Amniotic stem cell (primary cell): ENCODE measurements at places on chromosomes 2 and 18.

- DNase-seq = no peak
Measured at GRCh38 chr2:72992734-72993102, 75.4 kb downstream of the EMX1 start.

GRCh38 chr2:84187258-84187657 is 271.8 kb downstream of the SUCLG1 start:
- DNase-seq = no peak

GRCh38 chr2:172323256-172323655 is 104.1 kb upstream of the ITGA6 start:
- DNase-seq = no peak

DNA sequence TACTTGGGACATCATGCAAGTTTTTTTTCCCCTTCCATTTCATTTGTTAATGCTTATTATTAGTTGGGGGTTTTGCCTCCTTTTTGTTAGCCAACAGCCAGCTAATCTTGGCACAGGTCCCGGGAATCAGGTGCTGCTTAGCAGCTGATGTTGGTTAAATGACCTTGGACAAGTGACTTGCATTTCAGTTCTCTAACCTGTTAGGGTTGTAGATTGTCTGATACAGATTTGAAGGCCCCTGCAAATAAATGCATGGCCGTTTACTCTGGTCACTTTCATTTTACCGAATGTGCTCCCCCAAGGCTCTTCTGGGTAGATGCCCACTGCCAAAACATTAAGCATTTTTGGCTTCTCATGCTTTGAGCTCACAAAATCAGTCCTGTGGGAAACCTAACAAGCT is 120.9 kb downstream of the SPTBN1 start:
- DNase-seq = no peak

DNA sequence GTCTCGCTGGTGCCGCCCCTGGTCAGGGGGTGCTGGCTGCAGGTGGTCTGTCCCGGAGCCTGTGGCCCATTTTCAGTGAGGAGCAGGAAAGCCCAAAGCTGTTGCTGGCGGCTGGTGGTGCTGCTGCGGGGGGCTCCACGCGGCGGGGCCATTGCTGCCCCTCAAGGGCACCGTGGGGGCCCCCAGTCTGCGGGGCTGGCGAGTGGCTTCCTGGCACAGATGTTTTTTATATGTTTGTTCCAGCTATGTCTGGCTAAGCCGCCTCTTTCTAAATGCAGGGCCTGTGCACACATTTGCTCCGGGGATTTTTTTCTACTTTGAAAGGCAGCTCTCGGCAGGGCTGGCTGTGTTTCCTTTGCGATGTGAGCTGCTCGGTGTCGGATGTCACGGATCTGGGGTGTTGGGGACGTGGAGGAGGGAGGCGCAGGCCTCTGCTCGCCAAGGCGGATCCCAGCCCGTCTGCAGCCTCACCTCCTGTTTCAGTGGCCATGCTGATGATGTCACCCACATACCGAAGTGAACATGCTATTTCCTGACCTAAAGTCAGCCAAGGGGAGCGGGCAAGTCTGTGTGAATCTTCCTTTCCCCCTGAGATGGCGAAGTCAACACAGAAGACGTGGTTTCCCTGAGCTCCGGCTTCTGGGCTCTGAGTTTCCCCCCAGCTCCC is 112.0 kb upstream of the CTDP1 start:
- peak; percentile 79 for DNase-seq

DNA sequence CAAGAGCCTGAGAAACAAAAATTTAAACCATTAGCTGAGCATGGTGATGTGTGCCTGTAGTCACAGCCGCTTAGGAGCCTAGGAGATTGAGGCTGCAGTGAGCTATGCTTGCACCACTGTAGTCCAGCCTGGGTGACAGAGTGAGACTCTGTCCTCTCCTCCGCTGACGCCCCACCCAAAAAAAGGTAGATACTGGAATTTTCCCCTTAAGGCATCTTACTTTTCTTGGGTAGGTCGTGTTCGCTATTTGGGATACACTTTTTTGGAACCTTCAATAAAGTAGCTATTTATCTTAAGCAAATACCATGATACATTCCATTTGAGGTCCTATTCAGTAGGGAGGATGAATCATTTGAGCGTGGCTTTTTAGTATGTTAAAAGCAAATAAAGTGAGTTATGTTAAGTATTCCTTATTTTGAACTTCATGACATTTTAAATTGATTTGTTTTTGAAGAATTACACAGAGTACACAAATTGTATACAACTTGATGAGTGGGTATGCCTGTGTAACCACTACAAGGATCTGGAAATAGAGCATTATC is 38.7 kb downstream of the RALBP1 start:
- no peak for DNase-seq

DNA sequence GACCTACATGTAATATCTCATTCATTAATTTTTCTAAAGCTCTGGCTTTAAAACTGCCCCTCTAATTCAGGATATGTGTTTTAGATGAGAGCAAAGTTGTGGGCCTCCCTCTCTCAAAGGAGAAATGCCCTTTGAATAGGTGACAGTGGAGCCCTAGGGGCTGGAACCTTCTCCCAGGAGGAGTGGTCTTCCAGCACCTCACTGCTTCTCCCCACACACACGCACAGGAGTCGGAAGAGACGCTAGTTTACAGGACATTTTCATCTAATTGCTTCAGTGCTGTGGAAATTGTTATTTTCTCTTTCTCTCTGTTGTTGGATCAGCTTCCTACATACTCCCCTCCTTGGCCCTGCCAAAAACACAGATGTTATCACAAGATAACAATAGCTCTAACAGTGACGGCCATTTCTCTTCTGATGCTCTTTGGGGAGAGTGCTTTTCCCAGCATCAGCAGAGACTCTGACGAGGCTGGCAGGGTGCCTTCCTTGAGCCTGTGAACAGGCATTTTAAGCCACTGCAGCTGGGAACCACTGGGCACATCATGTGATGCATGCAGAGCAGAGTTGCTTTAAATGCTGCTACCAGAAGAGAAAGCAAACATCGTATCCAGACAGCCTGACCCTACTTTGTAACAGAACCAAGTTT is 209.4 kb upstream of the SP5 start:
- no peak for DNase-seq

GRCh38 chr2:181570833-181571661 is 85.9 kb downstream of the CERKL start:
- no peak for DNase-seq

GRCh38 chr2:225668606-225669266 is 269.2 kb downstream of the NYAP2 start:
- DNase-seq = peak; percentile 28

GRCh38 chr2:85501248-85501647 is 37.7 kb upstream of the MAT2A start:
- DNase-seq = no peak

DNA sequence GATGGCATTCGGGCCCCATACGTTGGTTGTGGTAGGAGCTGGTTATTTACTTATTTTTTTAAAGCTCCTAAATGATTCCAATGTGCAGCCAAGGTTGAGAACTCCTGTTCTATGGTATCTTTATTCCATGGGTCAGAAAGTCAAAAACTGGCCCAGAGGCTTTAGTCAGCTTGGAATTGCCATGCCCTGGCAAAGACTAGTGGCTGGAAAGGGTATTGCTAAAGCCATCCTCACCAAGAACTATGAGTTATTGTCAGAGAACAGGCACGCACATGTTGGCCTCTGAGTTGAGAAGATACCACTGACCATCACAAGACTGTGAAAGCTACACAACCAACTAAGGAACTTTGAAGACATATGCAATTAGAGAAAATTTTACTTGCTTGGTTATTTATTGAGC is 47.9 kb upstream of the ACMSD start:
- no peak for DNase-seq

DNA sequence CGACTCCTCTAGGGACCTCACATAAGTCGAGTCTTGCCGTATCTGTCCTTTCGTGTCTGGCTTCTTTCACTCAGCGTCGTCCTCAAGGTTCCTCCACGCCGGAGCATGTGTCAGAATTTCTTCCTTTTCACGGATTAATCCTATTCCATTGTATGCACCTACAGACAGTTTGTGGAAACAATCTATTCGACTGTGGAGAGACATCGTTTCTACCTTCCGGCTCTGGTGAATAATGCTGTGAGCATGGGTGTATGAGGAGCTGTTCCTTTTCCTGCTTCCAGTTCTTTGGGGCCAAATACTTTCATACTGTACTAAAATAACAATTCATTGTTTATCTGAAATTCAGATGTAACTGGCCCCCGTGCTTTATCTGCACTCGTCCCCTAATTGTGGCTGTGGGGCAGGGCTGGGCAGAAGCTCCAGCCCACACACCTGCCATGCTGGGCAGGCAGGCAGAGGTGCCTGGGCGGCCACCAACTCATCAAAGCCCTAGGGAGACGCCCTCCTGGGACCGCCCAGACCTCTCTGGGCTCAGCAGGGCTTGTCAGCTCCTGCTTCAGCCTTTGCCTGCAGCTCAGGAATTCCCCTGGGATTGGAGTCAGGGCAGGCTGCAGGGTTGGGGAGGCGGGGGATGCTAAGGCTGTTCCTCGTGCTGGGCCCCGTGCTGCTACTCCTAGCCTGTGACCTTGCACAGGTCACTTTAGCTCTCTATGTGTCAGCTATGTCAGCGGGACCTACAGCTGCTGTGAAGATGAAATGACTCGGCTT is 14.5 kb downstream of the GPC1 start:
- no peak for DNase-seq

- no peak for DNase-seq
Measured at GRCh38 chr18:75574187-75574586, 146.7 kb upstream of the SMIM21 start.

DNA sequence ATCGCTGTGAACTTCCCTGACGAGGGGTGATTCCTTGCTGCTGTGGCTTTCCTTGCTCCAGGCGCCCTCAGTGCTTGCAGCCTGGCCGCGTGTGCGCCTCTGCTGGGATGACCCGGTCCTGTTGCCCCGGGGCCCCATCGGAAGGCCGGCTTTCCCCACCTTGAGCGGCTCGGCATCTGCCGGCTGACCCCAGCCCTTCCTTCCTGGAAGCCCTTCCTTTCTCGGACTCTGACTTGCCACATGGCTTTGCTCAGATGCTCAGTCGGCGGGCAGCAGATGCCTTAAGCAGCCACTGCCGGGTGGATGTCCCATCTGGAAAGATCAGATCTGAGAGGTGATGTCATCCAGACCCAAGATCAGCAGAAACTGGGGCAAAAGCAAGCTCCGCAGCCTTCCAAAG is 100.5 kb upstream of the ODC1 start:
- no peak for DNase-seq

- DNase-seq = no peak
Measured at GRCh38 chr2:126275098-126275497, 380.9 kb upstream of the GYPC start.

- no peak for DNase-seq
Measured at GRCh38 chr2:231272991-231273390, 74.6 kb downstream of the ARMC9 start.

- DNase-seq = no peak
Measured at GRCh38 chr2:33670392-33670937, 71.4 kb upstream of the FAM98A start.

DNA sequence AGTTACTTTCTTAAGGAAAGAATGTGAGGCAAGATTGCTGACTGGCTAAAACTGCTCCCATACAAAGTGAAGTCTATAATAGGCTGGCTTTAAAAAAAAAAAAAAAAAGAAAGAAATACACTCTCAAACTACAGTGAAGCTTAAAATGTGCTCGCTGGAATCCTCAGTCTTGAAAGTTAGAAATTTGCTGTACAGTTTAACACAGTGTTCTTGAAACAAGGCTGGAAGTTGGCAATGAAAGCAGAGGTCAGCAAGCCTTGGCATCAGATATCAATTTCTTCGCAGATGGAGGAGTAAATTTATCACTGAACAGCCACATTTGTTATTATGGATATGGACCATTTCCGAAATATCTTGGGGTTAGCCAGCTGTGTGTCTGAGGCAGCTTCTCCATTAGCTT is 392.9 kb downstream of the ZNF516 start:
- no peak for DNase-seq

GRCh38 chr2:56084111-56084901 is 99.5 kb upstream of the CCDC85A start:
- no peak for DNase-seq

DNA sequence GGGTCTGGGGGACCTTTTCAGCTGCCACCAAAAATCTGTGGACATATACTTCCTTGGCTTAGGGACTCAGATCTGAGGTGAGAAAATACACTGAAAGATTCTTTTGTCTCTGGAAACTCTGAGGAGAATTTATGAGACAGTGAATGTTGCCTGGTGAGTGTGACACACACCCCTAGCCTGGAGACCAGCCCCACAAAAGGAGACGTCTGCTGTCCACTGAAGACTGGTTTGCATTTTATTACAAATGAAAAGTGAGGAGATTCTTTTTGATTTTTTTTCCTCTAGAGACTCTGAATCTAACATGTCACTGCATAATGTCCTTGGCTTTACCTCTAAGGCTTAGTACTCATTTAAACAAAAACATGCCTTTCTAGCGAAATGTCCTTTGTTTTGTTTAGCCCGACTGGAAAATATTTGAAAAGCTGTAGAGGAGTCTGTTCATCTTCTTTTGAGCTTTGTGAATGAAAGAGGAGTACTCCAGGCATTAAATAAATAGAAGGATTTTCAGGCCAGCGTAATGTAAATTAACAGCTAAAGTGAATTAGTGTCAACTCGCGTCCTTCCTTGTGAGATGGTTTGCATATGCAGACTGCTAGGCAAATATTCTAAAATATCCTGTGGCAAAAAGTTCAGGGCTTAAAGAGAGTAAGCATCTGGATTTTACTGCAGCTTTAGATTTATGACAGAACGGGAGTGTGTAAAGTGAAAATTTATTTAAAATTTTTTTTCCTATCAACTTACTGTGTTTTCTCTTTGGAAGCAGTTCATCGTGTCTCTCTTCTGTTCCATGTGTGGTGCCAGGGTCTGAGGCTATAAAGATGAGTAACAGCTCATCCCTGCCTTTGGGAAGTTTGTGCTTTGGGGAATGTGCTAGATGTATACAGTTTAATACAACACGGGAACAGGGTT is 125.4 kb downstream of the VWA3B start:
- DNase-seq = no peak

DNA sequence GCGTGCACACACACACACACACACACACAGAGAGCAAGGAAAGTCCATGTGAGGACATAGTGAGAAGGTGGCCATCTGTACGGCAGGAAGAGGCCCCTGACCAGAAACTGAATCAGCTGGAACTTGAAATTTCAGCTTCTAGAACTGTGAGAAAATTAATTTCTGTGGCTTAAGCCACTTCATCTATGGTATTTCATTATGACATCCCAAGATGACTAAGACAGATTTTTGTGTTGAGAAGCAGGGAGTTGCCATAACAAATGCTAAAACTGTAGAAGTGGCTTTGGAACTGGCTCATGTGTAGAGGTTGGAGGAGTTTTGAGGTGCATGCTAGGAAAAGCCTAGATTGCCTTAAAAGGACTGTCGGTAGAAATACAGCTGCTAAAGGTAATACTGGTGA is 63.4 kb upstream of the ZBTB7C start:
- DNase-seq = no peak
